ENCODE measurements at places on chromosomes 5 and 9.

DNA sequence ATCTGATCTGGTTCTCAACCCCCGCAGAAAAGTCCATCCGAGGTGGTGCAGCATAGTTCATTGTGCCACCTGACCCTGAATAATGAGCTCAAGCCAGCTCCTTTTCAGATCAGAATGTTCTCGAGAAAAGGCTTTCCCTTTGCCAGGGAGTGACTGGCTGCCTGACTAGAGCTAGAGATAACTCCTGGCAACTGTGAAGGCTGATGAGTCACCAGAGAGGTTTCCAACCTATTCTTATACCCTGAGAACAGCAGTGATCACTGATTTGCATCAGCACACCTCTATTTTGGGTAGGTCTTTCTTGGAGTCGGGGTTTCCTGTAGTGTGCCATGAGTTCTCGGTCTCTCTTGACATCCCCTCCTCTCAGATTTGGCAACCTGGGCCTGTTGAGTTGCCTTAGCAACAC lies 127.9 kb downstream of the PIK3R1 start:
- no peak for DNase-seq

DNA sequence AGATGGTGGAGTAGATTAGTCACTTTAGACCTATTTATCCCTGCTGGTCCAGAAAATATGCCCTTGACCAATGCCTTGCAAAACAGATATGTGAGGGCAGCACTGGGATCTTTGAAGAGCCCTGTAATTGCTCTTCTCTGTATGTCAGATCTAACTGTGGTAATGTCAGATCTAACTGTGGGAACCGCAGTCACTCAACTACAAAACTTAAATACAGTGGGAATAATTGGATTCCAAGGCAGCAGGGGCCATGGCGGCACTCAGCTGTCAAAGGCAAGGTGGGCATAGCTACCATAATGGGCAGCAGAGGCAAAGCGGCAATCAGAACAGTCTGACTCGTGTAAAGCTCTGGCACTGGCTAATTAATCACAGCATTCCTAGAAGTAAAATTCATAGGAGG lies 46.2 kb downstream of the MTAP start:
- DNase-seq = no peak

DNA sequence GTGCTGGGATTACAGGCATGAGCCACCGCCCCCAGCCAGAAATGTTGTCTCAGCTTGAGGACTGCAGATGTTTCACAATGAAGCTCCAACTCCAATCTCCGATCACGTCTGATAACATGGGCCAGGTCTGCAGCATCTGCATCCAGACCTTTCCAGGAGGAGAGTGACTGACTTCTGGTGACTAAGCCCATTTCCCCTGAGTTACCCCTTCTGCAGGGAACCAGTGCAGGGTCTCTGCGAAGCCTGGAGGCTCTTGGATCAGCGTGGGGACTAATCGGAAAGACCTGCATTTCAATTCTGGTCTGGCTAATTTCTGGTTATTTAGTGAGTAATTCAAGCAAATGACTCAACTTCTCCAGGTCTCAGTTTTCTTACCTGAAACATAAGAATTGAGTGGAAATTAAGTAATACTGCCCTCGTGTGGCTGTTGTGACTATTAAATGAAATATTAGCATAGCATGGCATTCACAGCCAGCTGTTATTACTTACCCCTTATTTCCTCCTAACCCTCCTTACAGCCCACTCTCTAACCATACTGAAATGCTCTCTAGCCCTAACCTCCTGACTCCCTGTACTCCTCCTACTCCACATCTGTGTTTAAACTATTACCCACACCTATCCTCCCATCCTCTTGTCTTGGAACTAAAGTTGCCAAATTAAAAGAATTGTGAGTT lies 2.2 kb upstream of the GNPDA1 start:
- no peak for DNase-seq

- no peak for DNase-seq
These were observed 34.2 kb downstream of the TARS1 start for GRCh38 chr5:33474931-33475499.

DNA sequence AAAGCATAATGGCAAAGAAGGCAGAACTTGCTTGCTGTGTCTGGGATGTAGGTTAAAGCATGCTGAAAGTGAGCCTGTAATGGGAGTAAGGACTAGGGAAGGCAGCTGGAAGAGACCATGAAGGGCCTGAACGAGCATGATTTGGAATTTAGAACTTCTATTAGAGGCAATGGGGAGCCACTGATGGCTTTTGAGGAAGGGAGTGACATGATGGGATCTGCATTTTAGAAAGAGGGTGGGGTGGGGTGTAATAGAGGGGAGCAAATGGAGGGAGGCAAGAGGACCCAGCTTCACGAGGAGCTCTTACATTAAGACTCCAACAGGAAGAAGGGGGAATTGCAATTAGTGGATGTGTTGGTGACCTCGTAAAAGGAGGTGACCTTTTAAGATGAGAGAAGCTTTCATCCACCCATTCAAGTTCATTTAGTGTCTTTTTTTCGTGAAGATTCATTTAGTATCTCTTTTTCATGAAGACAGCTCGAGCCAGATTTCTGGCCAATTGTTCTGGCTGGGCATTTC lies 13.6 kb upstream of the GABRP start:
- DNase-seq = no peak
